Neural progenitor cell (in vitro differentiated cells): ENCODE measurements at places on chromosomes 2 and 18. TPM values are rescaled to one million over a fixed set of nuclear protein-coding genes. Genes with fewer than 3 reads are reported as not detected.

Gene BOLL
- total RNA-seq: not detected in 2 replicates

Gene NT5C1B
- total RNA-seq: not detected in 2 replicates

Gene TTN
- 0.53 and 1.3 TPM in 2 replicates for total RNA-seq

Gene GCG
- total RNA-seq: not detected in 2 replicates

- peaks cover 6% of the 10 kb centered on the region for H3K36me3 ChIP-seq
- peak; percentile 93 for DNase-seq
- H3K27me3 ChIP-seq: no peaks in the 10 kb centered on the region
- peak within 1 kb of the TSS; percentile 80 for H3K4me3 ChIP-seq
- H3K27ac ChIP-seq: peak within 1 kb of the TSS; percentile 62
- peaks cover 7% of the 10 kb centered on the region for H3K4me1 ChIP-seq
Measured at GRCh38 chr2:127293748-127294562, at the start of gene ERCC3. Gene ERCC3 (minus strand): TSS chr2:127294144. CDS start chr2:127294081, 63 bp downstream.

- H3K27ac ChIP-seq: no peak overlapping the region
- H3K36me3 ChIP-seq: no peaks in the 10 kb centered on the region
- no peak for DNase-seq
- H3K4me3 ChIP-seq: no peak overlapping the region
- H3K4me1 ChIP-seq: peaks cover 37% of the 10 kb centered on the region
Measured at GRCh38 chr18:58578321-58578720, 50.6 kb downstream of the ALPK2 start.

GRCh38 chr2:46329803-46330775 is 32.9 kb downstream of the EPAS1 start:
- H3K36me3 ChIP-seq: no peaks in the 10 kb centered on the region
- H3K4me1 ChIP-seq: peaks cover under 1% of the 10 kb centered on the region
- no peak for DNase-seq
- no peak overlapping the region for H3K27ac ChIP-seq

DNA sequence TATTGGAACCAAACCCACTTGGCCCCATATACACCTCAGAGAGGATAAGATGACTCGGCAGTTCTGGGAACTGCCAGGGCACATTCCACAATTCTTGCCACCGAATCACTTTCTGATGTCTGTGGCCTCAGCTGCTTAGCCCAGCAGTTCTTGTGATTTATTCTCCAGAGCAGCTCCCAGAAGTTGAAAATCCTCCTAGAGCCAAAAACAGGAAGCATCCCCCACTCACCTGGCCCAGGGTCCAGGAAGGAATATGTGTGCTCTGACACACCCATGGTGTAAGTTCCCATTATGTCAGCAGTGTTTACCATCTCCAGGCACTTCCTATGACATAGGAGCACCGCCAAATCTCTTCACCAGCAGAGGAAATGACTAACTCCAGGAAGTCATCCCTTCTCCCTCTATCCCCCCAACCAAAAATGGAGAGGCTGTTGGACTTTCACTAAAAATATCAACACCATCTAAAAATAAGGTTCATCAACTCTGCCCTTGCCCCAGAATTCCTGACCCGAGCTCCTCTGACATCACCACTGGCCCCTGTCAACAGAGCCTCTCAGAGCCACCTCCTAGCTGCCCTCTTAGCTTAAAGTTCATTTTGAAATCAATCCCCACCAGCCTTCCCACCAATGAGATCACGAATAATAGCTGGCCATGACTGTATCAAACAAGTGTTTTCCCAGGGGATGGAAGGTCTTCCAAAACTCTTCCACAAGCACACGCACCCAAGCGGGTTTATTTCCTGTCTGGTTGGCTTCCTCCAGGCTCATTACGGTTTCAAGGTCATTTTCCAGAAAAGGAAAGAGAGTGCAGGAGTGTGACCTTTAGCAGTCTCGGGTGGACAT is 223.1 kb upstream of the PARD3B start:
- H3K27me3 ChIP-seq: no peaks in the 10 kb centered on the region
- no peak for DNase-seq
- no peak overlapping the region for H3K4me3 ChIP-seq
- H3K4me1 ChIP-seq: peaks cover 2% of the 10 kb centered on the region

- H3K36me3 ChIP-seq: no peaks in the 10 kb centered on the region
- H3K4me3 ChIP-seq: peak overlapping the region; percentile 53
- H3K27me3 ChIP-seq: no peaks in the 10 kb centered on the region
- H3K4me1 ChIP-seq: peaks cover 73% of the 10 kb centered on the region
Measured at GRCh38 chr2:64646007-64646880, 7.5 kb downstream of the SERTAD2 start.

DNA sequence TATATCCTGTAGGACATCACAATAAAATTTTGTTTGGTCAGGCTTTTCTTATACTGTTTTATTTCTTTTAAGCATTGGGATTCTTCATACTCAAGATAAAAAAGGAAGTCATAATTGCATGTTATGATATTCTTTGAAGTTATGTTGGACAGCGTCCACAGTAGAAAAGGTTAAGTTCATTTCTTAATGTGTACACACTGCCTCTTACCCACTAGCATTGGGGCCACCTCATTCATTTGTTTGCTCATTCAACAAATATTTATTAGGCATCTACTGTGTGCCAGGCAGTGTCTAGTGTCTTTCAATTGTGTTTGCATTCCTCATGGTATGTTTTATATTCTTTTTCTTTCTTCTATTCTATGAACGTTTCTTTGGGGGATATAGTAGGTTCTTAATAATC is 70.2 kb downstream of the PTPRM start:
- H3K27ac ChIP-seq: no peak overlapping the region
- peaks cover 4% of the 10 kb centered on the region for H3K4me1 ChIP-seq
- DNase-seq: no peak
- H3K36me3 ChIP-seq: no peaks in the 10 kb centered on the region
